ENCODE measurements at places on chromosomes 7 and 10. TPM values are rescaled to one million over a fixed set of nuclear protein-coding genes. Genes with fewer than 3 reads are reported as not detected.
A peak's percentile ranks its signal among the peaks of the same experiment; 100 is the strongest.

The TRIM50 gene
- 1.5 TPM for total RNA-seq

The RPEL1 gene
- not detected for total RNA-seq

GRCh38 chr10:90929179-90929578 lies 8.3 kb upstream of the ANKRD1 start:
- H3K27ac ChIP-seq, result peak overlapping the region; percentile 32
- H3K4me3 ChIP-seq, result no peak overlapping the region
- no peaks in the 10 kb centered on the region for H3K27me3 ChIP-seq
- no peaks in the 10 kb centered on the region for H3K36me3 ChIP-seq
- H3K4me1 ChIP-seq, result peaks cover 44% of the 10 kb centered on the region

The MACC1 gene
- total RNA-seq, result 0.56 TPM

- peak overlapping the region; percentile 84 for H3K4me3 ChIP-seq
- H3K27me3 ChIP-seq, result no peaks in the 10 kb centered on the region
- no peak for DNase-seq
- no peaks in the 10 kb centered on the region for H3K36me3 ChIP-seq
- peaks cover 8% of the 10 kb centered on the region for H3K4me1 ChIP-seq
These were observed 480 bp downstream of the VPS50 start for GRCh38 chr7:93232673-93233018.
